Mesenteric fat pad (tissue), 1 donor: ENCODE measurements at places on chromosomes 4 and X.

GRCh38 chr4:125104616-125105015 lies 210.1 kb upstream of the FAT4 start:
- no peak for DNase-seq

DNA sequence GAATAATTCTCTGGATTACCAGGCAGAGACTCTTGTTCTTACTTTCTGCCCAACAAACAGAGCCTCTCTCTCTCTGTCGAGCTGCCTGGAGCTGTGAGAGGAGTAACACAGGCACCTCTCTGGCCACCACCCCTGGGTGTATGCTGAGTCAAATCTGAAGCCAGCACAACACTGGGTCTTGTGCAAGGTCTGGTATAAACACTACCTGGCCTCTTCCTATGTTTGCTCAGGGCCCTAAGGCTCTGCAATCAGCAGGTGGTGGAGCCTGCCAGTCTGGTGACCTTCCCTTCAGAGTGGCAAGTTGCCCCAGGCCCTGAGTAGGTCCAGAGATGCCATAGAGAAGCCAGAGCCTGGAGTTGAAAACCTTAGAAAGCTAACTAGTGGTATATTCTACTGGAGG lies 139.9 kb downstream of the CPXCR1 start:
- no peak for DNase-seq

DNA sequence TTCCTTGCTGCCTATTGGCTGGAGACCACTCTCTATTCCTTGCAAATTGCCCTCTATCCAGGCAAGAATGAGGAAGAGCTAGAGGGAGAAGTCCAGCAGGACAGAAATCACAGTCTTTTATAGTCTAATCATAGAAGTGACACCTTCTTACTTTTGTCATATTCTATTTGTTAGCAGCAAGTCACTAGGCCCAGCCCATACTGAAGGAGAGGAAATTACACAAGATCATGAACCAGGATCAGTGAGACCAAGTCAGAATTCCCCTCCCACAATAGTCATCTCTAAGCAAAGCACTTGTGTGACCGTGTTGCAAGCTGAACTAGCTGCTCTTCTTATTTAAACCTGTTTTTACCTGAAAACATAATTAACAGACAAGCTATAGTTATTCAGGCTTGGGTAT lies 317.7 kb downstream of the INPP4B start:
- DNase-seq = no peak

DNA sequence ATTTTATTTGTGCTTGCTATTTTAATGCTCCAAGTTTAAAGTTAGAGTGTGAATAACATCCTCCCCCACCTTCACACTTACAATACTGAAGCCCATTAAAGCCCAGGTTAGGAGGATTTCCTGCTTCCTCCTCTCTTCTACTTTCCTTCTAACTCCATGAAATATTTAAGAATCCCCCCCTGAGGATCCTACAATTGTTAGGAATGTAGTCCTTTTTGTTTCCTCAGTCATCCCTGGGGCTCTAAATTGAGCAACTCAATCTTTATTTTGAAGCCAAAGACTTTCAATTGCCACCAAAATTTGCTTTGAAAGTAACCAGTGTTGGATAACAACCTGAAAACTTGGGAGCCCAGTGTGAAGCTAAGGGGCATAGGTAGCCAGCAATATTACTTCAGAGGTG lies 276.9 kb downstream of the FAM47A start:
- DNase-seq = no peak

GRCh38 chr4:30653291-30653690 lies 66.9 kb upstream of the PCDH7 start:
- DNase-seq = no peak
